ENCODE measurements at places on chromosomes 6 and 20.

DNA sequence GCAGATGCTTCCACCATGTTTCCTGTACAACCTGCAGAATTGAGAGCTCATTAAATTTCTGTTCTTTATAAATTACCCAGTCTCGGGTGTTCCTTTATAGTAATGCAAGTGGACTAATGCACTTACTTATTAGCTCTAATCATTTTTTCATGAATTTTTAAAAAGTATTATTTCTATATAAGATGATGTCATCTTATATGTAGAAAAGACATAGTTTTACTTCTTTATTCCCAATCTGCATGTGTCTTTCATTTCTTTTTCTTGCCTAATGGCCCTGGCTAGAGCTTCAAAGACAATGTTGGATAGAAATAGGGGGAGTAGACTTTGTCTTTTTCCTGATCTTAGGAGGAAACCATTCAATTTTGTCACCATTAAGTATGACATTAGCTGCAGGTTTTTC, 27.8 kb downstream of the OTOR start:
- DNase-seq: no peak

DNA sequence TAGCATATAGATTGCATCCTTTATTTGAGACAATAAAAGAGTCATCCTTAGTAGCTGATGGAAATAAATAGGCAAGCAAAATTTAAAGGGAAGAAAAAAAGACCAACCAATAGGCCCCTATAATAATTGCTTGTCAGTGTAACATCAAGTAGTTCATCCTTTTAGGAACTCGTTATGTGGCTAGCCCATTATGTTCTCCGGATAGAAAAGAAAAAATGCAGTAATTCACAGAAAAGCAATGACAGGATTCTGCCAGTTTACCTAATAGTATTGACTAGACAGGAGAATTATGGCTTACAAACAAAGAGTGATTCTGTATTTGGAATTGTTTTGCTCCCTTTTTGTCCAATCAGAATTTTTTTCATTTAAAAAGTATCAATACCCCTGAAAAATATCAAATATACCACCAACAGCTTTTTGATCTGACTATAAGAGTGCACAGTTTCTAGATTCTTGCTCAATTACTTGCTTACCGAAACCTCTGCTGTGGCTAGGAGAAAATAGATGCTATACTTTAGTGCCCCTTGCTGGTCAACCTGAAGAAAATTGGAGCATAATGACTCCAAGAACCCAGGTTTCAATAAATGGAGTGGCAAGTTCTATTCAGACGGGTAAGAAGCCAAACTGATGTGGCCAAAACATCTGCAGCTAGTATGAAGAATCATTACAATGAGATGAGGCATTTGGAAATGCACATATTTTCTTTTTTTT, 91.5 kb upstream of the SASH1 start:
- DNase-seq: no peak

DNA sequence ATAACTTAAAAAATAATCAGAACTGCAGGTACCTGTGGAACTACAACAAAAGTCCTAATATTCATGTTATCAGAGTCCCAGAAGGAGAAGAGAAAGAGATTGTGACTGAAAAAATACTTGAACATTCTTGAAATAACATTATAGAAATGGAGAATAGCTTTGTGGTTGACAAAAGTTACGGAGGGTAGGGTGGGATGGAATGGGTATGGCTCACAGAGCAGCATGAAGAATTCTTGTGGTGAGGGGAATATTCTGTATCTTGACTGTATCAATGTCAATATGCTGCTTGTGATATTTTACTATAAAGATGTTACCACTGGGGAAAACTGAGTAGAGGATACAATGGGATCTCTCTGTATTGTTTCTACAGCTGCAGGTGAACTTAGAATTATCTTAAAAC, 122.5 kb downstream of the DST start:
- DNase-seq: no peak

- no peak for DNase-seq
These were observed 97.2 kb downstream of the KIF16B start for GRCh38 chr20:16476032-16476431.

DNA sequence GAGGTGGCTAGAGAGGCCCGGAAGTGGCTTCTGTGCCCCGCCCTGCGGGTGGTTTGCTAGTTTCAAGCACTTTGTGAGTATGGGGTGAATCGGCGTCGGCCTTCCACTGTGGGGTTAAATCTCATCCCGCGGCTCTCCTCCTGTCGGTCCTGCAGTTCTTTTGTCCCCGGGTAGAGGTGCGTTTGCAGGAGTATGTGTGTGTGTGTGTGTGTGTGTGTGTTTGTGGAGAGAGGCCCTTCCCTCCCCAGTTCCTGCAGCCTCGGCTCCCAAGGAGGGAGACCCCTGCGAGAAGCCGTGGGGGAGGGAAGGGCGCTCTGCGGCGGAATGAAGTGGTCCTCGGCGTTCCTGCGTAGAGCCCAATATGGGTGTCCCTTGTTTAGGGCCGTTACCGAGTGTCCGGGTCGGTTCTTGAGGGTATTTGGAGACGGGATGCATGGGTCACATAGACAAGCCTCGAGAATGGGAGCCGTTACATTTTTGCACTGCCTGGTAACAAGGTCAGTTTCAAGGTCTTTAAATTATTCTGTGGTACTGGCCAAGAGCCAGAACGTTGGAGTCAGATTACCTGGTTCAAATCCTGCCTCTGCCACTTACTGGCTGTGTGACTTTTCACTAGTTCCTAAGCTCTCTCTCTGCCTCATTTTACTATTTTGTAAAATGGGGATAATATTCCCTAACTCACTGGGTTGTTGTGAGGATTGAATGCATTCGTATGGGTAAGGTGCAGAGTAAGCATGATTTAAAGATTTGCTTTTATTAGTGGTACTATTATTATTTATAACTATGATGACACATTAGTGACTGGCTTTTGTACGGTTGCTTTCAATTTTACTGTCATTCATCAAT, at the start of gene ZKSCAN3:
Gene ZKSCAN3, plus strand, starts transcription at position 56 of the 846 bp plus-strand sequence. CDS start 9,640 bp downstream, outside the sequence.
- DNase-seq: peak; percentile 59

DNA sequence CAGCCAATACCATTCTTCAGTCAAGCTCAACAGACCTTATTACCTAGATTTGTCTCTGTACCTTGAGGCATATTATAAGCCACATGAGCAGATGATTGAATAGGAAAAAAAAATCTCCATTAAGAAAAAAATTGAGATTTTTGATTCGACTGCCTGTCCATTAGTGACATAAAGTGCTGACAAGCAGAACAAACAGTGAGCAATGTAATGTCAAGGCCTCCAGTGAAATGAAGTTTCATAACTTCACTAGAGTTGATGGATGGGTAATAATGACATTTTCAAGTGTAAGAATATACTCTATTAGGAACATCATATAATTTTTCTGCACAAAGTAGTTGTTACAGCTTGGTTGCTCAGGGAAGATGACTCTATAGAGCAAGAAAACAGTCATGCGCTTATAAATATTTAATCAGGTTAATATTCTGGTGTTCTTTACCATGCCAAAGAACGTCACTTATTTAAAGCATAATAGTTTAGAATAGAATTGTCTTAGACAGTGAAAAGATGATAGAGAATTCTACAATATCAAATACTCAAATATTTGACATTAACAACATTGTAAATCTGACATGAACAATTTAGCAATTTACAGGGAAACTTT, 783.7 kb downstream of the EPHA7 start:
- no peak for DNase-seq

DNA sequence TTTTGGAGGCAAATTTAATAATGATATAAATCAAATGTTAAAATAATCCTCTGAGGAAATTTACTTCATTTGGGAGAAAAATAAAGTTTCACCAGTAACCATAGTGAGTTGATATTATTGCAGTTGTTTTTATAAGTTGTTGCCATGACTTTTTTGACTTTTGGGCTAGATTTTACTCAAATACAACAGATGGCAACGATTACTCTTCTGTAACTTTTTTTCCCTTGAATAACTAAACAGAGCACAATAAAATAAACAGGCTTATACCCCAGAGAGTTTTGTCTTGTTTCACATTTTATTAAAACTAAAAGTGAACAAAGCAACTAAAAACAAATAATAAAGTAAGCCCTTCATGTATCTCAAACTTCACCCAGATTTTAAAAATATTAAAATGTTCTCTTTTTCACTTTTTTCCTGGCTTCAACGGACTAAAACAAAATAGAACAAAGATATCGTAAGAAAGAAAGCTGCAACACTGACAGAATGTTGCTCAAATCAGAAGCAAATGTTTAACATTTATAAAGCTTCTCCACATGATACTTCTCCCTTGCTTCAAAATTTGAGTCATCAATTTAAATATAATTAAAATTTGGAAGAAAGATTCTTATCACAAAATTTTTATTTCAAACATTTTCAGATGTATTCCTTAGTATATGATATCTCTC, 42.5 kb upstream of the BMP5 start:
- no peak for DNase-seq

DNA sequence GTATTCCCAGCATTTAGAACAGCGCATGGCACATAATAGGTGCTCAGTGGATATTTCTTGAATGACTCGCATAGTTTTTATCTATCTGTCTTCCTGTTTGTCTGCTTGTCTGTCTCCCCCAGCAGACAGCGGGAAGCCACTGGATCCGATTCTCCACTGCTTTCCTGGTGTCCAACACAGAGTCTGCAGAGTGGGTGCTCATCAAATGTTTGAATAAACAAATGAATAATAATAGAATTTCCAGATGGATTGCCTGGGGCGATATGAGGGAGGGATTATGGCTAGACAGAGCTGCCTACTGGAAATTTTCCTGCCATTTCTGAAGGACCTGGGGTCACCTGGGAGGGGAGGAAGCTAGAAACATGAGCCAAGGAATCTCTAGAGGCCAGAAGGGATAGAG, 18.9 kb downstream of the CDH22 start:
- DNase-seq: no peak

- DNase-seq: no peak
These were observed 129.1 kb downstream of the PACRG start for GRCh38 chr6:162856885-162857284.

GRCh38 chr20:40849456-40849855, 160.4 kb upstream of the MAFB start:
- no peak for DNase-seq

DNA sequence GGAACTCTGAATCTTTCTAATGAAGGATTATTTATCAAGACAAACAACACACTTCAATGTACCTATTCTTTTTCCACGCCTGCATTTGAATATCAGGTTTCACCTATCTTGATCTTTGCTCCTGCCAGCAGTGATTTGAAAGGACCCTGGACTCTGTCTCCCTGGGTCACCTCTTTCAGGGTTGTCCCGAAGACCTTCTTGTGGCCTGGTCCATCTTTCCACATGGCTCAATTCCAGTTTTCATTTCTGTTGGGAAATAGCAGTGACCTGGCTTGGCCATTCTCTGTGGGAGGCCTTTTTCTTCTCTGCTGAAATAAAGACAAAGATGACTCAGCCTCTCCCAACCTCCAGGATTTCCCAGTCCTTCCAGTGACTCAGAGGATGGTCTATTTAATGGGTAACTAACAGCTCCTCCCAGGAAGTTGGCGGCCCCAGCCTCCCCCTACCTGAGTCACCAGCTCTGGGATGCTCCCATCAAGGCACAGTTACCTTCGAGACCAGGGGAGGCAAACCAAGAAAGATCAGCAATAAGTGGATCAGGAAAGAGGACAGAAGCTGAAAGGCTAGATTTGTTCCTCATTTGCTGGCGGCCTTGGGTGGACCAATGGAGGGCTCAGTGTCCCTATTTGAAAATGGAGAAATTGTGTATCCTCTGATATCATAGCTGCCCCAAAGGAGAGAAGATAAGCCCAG, 120.2 kb upstream of the RNF24 start:
- no peak for DNase-seq

- no peak for DNase-seq
These were observed 239.8 kb downstream of the CDC5L start for GRCh38 chr6:44627091-44627882.

GRCh38 chr6:61809004-61809595, 476.9 kb downstream of the KHDRBS2 start:
- no peak for DNase-seq

- no peak for DNase-seq
These were observed 9.6 kb upstream of the SLC2A10 start for GRCh38 chr20:46699651-46700359.

DNA sequence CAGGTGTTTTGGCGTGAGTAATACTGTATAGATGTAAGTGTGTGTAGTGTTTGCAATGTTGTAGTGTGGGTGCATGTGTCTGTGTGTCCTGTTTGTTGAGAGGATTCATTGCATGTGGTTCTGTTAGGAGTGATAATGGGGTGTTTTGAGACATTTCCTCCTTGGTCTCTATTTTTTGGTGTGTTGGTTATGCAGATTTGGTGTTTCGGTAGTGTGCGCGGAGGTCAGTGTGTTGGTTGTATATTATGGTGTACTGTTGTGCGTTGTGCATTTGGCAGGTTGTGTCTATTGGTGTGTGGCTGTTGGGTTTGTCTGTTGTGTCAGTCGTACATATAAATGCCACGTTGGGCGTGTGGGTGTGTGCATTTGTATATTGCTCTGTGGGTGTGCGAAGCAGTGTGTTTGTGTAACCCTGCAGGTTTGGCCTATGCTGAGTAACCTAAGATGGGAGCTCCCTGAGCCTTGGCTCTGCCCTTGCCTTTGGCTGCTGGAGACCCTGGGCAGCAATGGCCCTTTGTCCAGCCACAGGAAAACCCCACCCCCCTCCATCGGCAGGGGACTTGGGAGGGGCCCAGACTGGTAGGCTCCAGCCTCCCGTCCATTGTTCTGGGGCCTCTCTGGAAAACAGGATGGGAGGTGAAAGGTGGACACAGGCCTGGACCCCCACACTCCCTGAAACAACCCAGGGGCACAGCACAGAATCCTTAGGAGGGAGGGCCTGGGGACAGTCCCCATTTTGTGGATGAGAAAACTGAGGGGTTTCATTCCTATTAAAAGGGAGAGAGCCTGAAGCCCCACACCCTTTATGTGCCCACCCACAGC, 10.3 kb upstream of the ID1 start:
- no peak for DNase-seq

DNA sequence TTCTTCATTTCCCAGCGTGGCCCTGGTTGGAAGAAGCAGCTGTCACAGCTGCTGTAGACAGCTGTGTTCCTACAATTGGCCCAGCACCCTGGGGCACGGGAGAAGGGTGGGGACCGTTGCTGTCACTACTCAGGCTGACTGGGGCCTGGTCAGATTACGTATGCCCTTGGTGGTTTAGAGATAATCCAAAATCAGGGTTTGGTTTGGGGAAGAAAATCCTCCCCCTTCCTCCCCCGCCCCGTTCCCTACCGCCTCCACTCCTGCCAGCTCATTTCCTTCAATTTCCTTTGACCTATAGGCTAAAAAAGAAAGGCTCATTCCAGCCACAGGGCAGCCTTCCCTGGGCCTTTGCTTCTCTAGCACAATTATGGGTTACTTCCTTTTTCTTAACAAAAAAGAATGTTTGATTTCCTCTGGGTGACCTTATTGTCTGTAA, 292.7 kb downstream of the ESR1 start:
- no peak for DNase-seq

DNA sequence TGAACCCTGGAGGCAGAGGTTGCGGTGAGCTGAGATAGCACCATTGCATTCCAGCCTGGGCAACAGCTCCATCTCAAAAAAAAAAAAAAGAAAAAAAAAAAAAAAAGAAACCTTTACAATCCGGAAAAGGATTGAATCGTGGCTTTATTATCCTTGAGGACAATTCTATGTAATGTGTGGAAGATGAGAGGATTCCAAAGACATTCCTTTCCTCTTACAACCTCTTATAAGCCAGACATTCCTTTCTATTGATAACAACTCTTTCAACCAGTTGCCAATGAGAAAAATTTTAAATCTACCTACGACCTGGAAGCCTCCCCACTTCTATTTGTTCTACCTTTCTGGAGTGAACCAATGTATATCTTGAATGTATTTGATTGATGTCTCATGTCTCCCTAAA, 91.2 kb upstream of the EEF1E1 start:
- DNase-seq: no peak

All from central memory CD8-positive, alpha-beta T cell (primary cell).